ENCODE measurements at places on chromosomes 12 and 14.

DNA sequence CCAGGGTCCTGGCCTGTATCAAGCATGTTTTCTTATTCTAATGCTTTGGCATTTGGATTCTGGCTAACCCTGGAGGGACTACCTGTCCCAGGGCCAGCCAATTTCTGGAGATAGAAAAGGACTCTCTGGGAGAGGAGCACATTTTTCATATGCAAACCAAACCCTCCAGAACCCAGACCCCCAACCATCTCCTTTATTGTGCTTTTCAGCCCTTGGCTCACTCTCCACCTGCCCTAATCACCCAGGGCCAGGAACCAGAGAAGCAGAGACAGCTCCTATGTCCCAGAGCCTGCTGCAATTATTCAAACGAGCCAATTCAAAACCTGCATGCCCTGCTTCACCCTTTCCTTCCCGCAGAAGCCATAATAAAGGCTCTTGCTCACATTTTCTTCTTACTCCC lies 23.8 kb downstream of the HSPB8 start:
- DNase-seq, result no peak

DNA sequence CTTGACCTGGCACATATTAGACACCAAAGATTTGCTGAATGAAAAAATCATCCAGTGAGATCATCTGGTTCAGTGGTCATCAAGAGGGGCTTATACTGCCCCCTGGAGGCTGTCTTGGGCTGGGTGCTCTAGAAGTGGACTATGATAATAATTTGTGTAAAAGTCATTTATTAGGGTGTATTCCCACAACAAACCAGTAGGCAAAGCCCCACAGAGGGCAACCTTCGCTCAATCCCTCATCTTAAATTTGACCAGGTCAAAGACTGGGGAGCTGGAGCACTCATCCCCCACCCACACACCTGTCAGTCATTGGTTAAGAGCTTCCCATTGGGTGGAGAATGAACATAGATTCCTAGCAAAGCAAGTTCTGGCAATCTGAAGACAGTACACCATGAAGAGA lies 20.0 kb upstream of the FICD start:
- DNase-seq, result no peak

DNA sequence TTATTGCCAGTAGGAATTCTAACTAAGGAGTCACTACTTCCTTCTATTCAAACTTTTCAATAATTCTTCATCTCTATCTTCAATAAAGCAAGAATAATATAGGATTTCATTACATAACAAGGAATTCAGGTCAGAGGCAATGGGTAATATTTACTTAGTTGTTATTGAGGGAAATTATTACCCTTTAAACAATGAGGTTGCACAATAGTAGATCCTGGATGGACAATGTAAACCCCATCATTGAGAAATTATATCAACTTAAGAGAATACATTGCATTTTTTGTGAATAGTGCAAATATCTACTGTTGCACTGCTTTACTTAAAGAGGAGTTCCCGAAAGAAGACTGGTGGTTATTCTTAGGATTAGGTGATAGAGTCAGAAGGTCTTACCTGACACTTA lies 43.8 kb downstream of the A2M start:
- no peak for DNase-seq

DNA sequence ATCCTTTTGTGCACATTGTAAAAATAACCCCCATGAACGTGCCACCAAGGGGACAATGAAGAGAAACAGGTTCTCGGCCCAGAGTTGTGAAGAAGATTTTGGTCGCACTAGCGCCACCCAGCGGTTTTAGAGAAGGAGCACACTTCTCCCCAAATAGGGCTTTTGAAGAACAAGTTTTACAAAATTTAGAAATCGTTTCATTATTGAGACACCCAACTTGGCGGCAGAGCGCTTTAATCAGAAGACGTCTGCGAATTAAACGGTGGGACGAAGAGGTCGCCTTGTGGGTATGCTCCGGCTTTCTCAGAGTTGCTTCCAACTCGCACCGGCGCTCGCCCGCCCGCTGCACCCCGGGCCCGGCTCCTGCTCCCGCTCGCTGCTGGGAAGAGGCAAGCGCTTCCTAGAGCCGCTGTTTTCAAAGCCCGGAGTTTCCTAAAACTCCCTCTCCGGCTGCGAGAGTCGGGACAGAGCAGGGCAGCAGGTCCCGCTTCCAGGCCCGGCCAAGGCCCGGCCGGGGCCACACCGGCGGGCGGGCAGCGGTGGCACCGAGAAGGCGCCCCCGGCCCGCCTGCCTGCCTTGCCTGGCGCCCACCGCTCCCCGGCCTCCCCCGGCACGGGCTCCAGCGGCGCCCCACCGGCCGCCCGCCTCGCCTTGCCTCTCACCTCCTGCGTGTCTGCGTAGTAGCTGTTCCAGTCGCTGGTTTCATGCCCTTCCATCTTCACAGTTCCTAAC lies 645 bp downstream of the FOXA1 start:
- DNase-seq, result peak; percentile 78

- DNase-seq, result no peak
Observed at GRCh38 chr12:78802593-78802992, 62.0 kb upstream of the SYT1 start.

DNA sequence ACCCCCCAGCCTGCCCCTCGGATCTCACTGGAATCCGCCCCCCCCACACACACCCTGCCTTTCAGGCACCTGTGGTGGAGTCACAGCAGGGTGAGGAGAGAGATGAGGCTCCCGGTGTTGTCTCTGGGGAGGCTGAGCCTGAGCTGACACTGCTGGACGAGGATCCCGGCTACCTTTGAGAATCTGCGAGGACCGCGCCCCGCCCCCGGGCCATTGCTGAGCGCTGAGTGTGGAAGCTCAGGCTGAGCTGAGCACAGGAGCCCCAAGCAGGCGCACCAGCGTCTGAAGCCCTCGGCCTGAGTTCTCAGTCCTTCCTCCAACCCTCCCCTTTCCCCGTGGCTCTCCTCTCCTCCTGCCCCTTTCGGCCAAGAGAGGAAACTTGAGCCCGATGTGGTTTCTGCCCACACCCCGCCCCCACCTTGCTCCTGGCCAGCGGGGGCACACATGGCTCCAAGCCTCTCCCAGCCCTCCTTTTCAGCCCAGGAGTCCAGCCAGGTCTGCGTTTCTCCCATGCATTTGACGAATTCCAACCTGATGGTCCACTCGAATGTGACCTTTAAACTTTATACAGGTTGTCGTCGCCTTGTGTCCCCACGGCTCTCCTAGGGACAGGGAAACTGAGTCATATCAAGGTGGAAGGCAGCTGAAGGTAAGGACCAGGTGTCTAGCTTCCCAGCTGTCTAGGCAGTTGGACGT lies at the start of gene NFE2:
TSS of gene NFE2 (minus strand) at position 284 of the 696 bp plus-strand sequence. CDS start 5,767 bp downstream, outside the sequence.
- DNase-seq, result peak; percentile 61

DNA sequence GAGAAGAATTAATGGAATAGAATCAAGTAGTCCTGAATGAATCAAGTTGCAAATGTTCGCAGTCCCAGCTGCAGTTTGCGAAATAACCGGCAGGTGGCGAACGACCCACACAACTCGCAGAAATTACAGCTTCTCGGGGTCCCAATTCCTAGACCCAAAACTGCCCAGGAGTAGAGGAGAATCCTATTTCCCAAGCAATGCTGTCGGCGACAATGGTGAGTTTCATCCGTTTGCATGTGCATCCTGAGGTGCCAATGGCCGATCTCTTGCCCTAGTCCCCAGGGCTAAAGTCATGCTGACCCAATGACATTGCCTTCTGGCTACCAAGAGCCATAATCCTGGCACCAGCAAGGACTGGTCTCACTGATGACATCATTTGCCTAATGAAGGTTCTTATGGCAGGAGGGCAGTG lies 8.5 kb upstream of the ASCL1 start:
- DNase-seq, result no peak

DNA sequence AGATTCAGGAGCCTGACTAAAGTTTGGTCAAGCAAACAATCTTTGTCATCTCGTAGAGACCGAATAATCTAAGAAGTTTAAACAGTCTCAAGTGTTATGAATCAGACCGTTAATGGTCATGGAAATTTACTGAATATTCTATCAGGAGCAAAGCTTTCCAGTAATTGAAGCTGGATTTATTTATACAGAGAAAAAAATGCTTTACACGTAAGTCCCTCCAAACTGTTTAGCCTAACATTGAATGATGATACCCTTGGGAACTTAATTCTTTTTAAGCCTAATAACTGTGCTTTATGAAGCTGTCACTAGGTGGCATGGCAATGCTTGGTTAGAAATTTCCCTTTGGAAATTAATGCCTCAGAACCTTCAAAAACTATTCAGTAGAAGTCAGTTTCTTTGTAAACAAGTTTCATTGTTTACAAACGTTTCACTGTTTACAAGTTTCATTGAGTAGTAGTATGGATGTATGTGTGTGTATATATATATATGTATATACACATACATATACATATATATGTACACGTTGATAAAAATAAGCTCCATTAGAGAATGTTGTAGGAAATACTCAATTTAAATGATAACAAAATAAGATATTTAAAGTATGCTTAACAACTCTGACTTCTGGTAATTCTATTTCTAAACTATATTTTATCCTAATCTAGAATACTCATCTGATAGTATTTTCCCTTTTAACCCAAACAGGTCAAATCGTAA lies 32.1 kb downstream of the DEPDC4 start:
- no peak for DNase-seq

DNA sequence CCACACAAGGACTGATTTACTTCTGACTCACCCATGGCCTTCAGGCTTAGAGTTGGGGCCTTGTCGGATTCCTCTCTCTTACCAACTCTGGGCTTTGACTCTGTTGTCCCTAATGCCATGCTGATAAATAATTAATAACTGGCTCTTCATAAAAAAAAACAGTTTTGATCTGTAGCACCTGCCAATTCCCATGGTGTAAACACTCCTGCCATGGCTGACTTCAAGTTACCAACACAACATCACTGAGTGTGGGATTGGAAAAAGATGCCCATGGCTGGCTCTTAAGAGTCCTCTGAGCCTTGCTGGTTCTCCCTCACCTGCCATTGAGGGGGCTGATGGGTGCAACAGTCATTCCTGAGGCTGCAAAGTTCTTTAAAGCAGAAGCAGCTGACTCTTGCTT lies 104.8 kb downstream of the KIF26A start:
- DNase-seq, result no peak

- DNase-seq, result no peak
Observed at GRCh38 chr12:57118711-57119271, 7.6 kb upstream of the STAT6 start.

- no peak for DNase-seq
Observed at GRCh38 chr14:105010891-105011291, 10.0 kb downstream of the CDCA4 start.

DNA sequence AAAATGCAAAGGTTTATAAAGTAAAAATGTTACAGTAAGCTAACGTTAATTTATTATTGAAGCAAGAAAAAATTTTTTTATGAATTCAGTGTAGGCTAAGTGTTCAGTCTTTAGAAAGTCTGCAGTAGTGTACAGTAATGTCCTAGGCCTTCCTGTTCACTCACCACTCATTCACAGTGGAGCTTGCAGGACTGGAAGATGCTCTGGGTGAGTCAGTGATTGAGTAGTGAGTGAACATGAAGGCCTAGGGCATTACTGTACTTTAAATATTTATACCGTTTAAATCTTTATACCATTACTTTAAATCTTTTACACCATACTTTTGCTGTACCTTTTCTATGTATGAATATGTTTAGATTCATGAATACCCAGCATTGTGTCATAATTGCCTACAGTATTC lies 120.3 kb upstream of the SLC38A4 start:
- DNase-seq, result no peak

GRCh38 chr12:84973026-84973425 lies 60.4 kb upstream of the SLC6A15 start:
- DNase-seq, result no peak

DNA sequence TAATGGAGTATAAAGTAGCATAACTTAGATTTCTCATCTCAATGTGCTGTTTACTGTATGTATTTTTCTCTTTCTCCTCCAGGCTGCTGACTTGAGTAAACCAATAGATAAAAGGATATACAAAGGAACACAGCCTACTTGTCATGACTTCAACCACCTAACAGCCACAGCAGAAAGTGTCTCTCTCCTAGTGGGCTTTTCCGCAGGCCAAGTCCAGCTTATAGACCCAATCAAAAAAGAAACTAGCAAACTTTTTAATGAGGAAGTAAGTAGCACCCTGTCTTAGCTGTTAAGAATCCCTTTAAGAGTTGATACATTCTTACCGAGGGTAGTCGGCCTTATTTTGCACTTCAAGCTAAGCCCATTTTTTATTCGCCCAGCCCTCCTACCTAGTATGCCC lies 55.2 kb downstream of the WDR20 start:
- DNase-seq, result no peak

- DNase-seq, result no peak
Observed at GRCh38 chr12:125355614-125356013, 290.4 kb downstream of the AACS start.

DNA sequence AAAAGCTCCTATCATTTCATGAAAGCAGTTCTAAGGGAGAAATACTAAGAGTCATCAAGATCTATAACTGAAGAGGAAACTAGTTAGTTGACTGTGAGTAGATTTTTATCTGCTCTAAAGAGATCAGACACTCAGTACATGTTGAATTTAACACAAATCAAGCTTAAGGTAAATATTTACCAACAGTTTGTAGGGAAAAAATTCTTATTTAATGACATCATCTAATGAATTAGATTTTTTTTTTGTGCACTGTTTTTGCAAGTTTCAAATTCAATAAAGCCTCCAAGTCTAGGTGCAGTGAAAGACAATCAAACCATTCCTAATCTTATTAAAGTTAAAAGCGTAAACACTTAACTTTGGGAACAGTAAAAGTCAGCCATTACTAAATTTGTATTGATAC lies 93.0 kb upstream of the PRKD1 start:
- no peak for DNase-seq

- no peak for DNase-seq
Observed at GRCh38 chr12:55985341-55985740, 11.5 kb downstream of the RAB5B start.

- DNase-seq, result no peak
Observed at GRCh38 chr12:113416091-113416754, 6.0 kb upstream of the SDSL start.

DNA sequence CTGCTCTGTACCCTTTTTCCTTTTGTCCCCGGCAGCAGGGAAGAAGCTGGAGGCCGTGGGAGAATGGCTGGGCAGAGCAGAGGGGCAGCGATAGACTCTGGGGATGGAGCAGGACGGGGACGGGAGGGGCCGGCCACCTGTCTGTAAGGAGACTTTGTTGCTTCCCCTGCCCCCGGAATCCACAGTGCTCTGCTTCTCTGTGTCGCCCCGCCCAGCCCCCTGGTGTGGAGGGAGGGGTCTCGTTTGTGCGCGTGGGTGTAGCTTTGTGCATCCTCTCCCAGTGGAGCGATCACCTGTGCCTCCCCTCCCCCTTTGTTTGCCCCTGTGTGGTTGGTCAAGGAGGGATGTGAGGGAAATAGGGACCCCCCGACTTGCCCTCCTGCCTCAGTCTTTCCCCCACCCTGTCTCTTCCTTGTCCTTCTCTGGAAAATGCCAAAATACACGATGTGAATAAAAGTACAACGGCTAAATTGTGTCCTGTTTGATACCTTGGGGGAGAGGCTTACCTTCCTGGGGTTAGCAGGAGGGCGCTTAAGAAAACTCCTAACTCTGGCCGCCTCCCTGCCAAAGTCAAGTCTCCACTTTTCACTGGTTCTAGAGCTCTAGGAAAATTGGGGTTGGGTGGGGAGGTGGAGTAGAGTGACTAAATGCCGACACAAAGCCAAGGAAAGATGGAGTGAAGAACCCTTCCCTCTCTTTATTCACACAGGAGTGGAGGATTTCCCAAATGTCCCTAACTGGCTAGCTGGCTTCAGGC lies 990 bp upstream of the TPI1 start:
- no peak for DNase-seq

- DNase-seq, result no peak
Observed at GRCh38 chr14:34713681-34714319, 593 bp downstream of the CFL2 start.

- DNase-seq, result no peak
Observed at GRCh38 chr14:51566831-51567582, 84.7 kb upstream of the FRMD6 start.

Measured in 8988T (cell line).